Fibroblast of pulmonary artery (primary cell): ENCODE measurements at places on chromosomes 5 and 9.

DNA sequence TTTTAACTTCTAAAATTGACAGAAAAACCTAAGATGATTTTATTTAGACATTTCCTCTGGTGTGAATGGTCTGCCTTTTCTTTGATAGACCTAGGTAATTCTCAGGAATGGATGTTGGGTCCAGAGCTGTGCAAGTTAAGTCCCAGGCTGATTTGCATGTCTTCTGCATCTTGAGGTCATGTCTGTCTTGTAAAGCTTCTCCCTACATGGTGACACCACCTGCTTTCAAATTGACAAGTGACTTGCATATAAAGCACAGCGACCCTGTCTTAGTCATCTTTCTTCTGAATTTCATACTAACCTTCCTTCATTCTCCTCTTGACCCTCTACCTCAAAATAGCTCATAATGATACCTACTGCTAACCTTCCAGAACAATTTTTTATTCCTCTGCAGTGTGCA lies 29.2 kb downstream of the OSTF1 start:
- no peak for DNase-seq

DNA sequence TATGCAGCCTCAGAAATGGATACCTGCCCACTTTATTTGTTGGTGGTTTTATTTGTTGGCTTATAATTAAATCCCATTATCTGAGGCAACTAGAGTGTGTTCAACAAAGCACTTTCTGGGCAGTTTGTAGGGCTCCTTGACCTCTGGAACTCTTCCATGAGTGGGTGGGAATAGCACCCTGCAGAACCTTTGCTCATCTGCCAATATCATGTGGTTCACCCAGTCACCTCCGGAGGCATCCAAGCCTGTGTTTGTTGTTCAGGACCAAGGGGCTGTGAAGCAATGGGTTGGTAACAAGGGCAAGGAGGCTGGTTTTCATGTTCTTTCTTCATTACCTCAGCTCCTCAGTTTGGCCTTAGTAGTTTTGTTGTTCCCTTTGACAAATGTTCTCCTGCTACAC lies 314.0 kb downstream of the NDUFS4 start:
- DNase-seq: peak; percentile 38

GRCh38 chr5:14777932-14778791 lies 93.4 kb downstream of the ANKH start:
- no peak for DNase-seq

GRCh38 chr5:109571785-109572184 lies 117.9 kb upstream of the MAN2A1 start:
- DNase-seq: no peak

- no peak for DNase-seq
Measured at GRCh38 chr9:14627513-14627912, 65.7 kb downstream of the ZDHHC21 start.

- DNase-seq: no peak
Measured at GRCh38 chr5:123976379-123977033, 464.5 kb downstream of the CSNK1G3 start.

GRCh38 chr5:40223884-40224402 lies 455.8 kb upstream of the PTGER4 start:
- DNase-seq: peak; percentile 35

GRCh38 chr9:120683150-120683549 lies 31.1 kb downstream of the MEGF9 start:
- no peak for DNase-seq

DNA sequence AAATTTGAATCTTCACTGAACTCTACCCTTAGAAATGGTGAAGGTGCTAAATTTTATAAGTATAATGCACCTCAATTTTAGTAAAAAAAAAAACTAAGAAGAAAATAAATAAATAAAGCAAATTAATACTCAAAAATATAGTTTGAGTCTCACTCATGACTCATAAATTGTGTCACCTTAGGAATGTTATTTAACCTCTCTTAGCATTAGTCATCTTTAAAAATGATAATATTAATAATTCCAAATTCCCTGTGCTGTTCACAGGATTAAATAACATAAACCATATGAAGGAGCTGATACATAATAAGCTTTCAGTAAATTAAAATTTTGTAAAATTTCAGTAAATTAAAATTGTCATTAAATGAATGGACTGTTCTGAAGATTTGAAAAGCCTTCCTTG lies 339.8 kb upstream of the RGMB start:
- peak; percentile 43 for DNase-seq

DNA sequence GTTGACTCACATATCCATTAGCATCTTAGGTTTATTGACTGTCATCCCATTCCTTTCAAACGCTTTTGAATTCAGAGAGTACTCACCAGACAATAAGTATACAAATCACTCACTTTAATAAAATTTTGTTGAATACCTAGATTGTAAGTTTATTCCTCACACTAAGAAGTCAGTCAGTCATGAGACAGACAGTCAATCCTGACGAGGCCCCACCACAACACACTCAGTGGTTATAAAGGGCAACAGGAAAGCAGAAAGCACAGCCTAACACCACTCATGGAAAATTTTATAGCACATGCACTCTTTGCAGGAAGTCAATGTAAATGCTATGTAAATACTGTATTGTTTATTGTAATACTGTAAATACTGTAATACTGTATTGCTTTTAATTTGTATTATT lies 176.3 kb upstream of the PTGER4 start:
- DNase-seq: no peak

GRCh38 chr9:134983074-134983473 lies 65.4 kb upstream of the FCN1 start:
- DNase-seq: peak; percentile 3

DNA sequence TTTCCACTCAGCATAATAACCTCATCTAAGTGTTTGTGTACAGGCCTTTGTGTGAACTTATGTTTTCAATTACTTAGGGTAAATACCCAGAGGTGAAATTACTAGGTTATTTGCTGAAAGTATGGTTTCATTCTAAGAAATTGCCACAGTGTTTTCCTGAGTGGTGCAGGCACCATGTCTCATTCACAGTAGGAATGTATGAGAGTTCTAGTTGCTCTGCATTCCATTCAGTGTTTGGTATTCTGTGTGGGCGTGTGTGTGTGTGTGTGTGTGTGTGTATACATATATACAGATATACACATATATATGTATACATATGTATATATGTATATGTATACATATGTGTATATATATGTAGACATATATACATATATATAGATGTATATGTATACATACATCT lies 8.8 kb upstream of the SVEP1 start:
- DNase-seq: no peak

- DNase-seq: peak; percentile 45
Measured at GRCh38 chr9:76592091-76592973, 133.3 kb downstream of the GCNT1 start.

DNA sequence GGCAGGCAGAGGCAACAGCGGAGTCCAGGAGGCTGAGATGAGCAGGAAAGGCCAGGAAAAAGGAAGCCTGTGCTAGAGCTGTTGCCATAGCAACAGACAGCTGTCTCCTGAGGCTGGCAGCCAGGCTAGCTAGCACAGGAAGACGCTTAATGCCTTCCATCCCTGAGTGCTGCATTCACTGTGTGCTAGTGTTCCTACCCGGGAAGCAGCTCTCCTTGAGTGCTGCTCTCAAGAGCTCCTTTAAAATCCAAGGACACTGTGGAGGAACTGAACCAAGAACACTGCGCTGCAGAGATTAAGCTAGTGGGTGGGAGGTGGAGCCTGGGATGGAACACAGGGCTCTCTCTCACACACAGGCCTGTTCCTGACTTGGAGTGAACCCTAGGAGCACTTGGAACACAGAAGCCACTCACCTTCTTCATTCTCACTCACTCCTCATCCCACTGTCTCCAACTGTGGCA lies 53.5 kb upstream of the IL7R start:
- DNase-seq: peak; percentile 53

DNA sequence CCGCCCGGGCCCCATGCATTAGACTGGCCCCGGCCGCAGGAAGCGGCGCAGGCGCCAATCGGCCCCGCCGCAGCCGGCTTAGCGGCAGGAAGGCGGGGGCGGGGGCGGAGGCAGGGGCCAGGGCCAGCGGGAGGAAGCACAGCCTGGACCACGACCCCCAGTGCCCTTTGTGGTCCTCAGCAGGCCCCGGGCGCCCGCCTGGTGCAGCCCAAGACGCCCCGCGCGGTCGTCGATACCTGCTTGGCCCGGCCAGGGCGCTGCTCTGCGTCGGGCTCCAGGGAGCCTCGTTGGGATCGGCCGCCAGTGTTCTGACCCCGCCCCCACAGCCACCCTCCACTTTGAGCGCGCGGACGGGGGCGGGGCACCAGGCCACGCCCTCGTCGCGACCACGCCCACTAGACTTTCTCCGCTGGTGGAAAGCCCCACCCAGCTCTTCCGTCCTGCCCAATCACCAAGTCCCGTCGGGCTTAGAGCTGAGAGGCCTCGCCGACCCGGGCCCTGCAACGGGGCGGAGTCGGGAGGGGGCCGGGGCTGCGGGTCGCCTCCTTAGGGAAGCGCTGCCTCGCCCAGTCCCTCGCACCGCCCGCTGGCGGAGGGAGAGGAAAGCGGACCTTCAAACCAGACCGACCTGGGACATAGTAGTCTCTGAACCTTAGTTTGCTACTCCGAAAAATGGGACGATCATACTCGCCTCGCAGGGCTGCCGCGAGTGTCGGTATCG lies at the start of gene PDLIM7:
PDLIM7 (minus strand) TSS at position 313 of the 721 bp plus-strand sequence. CDS start 1,092 bp downstream, outside the sequence.
- DNase-seq: peak; percentile 98

DNA sequence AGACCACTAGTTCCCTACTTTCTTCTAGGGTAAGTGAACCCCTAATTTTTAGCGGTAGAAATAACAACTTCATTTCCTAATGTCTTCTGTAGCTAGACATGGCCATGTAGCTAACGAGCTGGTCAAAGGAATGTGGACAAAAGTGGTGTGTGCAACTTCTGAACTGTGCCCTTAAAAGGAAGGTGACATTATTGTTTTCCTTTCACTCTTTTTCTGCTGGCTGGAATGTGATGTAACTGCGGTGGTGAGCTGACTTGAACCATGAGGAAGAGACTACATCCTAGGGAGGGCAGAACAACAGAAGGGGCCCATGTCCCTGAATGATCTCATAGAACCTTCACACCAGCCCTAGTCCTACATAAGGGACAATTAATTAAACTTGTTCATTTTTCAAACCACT lies 1.3 kb upstream of the SNX2 start:
- peak; percentile 19 for DNase-seq

DNA sequence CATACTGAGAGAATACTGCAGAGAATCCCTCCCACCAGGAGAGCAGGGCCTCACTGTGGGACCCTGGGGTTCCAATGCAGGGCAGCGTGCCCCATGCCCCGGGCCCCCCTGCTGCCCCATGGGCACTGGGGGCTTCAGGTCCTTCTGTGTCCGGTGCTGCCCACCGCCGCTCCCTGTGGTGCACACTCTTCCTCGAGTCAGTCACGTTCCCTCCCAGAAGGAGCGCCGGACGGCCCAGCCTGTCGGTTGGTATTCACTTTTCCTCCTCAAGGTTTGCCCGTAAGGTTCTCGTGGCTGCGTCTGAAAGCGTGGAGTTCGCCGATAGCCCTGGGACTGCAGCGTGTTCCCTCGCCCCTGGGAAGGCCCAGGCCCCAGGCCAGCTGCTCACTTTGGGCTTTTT lies 48.1 kb upstream of the FCN2 start:
- DNase-seq: no peak

DNA sequence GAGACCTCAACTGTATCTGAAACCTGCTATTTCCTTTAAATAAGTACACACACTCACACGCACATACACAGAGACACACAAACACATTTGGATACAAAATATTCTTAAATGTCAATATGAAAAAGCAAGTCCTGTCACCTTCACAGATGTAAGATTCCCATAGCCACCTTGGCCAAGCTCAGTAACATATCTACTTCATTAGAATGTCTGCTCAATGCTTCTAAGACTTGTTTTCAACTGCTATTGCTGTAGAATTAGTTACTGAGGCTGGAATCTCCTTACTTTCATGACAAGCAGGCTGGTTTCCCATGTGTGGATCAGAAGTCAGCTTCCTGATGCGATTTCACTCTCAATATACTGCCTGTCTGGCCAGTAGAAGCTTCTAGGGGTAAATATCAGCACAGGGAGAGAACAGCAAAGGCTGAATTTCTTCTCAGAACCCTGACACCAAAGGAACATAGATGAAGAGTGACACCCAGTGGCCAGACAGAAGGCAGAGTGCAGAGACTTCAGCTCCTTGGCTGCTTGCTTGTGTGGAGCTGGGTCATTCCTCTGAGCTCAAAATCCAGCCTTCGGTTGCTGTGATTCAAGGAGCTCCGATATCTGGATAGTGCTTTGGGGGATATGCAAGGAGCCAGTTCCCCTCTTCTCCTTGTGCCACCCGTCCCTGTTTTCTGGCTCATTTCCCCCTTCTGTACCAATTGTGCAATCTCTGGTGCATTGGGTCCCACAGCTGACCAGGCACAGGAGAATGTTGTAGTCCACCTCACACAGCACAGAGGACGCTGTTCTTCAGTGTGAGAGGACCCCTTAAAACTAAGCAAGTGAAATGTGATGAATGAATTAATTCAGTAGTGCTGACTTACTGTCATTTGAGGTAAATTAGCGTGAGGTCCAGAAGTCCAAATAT lies 26.6 kb upstream of the ABLIM3 start:
- peak; percentile 91 for DNase-seq

GRCh38 chr5:37900692-37901091 lies 60.9 kb upstream of the GDNF start:
- peak; percentile 33 for DNase-seq

- DNase-seq: peak; percentile 65
Measured at GRCh38 chr5:145976431-145977155, 40.2 kb downstream of the SH3RF2 start.

GRCh38 chr9:36815566-36816348 lies 218.3 kb downstream of the PAX5 start:
- DNase-seq: no peak

DNA sequence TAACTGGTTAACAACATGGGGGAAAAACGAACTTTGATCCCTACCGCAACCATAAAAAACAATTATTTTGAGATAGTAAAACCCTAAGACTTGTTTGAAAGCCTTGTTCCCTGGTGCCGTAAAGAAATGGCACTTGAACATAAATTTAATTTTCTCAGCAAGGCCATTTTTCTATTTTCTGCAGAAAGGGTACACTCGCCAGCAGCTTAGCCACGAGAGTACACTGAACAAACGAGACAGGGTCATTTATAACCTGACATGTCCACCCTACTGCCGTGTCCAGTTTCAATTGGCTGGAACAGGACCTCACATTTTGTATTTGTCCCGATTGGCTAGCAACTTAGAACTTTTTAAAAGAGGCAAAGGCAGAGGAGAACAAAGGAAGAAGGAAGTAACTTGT lies 26.8 kb downstream of the FBXW11 start:
- DNase-seq: no peak

DNA sequence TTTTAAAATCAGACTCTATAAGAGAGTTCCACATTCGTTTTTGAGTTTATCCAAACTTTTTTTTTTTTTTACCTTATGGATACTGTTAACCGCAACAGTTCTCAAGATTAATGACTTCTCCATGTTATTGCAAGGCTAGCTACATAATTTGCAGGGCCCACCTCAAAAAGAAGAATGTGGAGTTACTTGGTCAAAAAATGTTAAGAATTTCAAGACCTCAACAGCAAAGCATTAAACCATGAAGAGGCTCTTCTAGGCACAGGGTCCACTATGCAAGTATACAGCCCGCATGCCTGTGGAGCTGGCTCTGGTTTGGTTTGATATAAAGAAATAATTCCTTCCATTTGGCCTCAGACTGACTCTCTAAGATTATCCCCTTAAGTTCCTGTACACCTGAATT lies 133.3 kb upstream of the TLX3 start:
- DNase-seq: no peak

- DNase-seq: peak; percentile 43
Measured at GRCh38 chr9:14027116-14027800, 286.7 kb downstream of the NFIB start.
